Fibroblast of pulmonary artery (primary cell): ENCODE measurements at places on chromosomes 4 and X.

- DNase-seq: no peak
Measured at GRCh38 chrX:130857207-130857606, 45.8 kb downstream of the ENOX2 start.

- no peak for DNase-seq
Measured at GRCh38 chr4:55012363-55013230, 112.8 kb downstream of the KDR start.

DNA sequence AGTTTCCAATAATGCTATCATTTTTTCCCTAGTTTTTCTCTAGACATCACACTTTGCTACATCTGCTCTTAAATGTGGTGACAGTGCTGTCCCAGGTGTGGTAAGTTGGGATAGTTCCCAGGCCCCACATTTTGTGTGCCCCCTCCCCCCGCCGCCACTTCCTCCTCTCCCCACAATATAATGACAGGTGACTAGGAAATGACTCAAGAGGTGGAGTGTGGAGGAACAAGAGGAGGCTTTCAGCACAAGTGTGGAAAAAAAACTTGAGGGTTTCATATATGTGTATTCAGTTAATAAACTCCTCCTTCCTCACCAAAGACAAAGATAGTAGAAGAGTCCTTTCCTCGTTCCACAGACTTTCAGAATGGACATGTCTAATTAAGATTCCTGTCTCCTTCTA is 18.3 kb upstream of the IL21 start:
- no peak for DNase-seq

- no peak for DNase-seq
Measured at GRCh38 chr4:122522944-122523343, 66.4 kb upstream of the IL2 start.

DNA sequence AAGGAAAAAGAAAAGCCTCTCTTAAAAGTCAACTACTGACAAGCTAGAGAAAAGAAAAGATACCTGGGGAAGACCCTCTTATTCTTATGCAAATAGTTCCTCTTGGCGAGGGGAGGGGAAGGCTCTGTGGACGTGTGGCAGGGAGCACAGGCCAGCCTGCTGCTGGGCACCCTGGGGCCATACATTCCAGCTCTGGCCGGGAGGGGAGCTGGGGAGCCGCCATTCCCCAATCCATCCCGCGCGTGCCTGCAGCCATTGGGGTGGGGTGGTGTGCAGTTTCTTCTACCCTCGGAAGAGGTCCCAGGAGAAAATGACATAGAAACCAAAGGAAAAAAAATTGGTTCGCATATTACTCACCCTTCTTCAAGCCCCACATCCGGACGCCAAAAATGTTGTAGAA is 1496.4 kb downstream of the RPA4 start:
- DNase-seq: no peak

GRCh38 chr4:76205476-76205875 is 8.1 kb downstream of the SCARB2 start:
- no peak for DNase-seq

DNA sequence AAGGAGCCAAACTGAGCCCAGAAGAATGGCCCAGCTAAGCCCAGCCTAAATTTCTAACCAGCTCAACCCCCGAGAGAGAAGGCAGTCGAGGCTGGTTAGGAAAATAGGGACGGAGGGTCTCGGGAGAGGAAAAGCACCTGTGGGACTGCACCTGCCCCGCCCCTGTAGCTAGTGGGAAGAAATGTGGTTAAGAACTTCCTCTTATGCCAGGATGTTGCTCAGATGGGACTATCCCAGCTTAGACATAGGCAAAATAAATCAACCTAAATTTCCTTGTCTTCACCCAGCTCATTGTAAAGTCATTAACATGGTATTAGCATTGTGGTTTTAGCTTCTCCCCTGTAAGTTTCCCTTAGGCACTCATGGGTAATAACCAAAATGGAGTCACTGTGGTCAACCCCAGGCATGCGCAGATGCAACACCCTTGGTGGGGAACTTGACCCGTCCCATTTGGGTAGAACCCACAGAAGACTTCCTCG is 86.8 kb downstream of the ZNF718 start:
- DNase-seq: no peak

DNA sequence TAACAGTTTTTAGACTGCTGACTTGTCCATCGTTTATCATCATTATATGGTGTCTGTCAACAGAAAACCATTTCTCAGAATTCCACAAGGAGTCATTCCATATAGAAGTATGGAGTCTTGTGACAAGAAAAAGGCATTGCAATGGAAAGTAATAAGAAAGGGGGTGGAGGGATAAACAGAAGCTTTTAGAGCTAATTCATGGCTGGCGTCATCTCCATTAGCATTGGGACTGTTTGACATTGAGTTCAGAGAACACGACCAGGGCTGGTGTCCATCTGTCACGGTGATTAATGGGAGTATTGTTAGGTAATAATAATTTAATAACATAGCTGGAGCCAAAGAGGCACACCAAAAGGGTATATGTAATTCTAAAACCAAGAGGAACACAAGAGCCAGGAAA is 101.9 kb upstream of the SFRP2 start:
- no peak for DNase-seq

GRCh38 chr4:11355226-11355625 is 73.5 kb downstream of the HS3ST1 start:
- no peak for DNase-seq

DNA sequence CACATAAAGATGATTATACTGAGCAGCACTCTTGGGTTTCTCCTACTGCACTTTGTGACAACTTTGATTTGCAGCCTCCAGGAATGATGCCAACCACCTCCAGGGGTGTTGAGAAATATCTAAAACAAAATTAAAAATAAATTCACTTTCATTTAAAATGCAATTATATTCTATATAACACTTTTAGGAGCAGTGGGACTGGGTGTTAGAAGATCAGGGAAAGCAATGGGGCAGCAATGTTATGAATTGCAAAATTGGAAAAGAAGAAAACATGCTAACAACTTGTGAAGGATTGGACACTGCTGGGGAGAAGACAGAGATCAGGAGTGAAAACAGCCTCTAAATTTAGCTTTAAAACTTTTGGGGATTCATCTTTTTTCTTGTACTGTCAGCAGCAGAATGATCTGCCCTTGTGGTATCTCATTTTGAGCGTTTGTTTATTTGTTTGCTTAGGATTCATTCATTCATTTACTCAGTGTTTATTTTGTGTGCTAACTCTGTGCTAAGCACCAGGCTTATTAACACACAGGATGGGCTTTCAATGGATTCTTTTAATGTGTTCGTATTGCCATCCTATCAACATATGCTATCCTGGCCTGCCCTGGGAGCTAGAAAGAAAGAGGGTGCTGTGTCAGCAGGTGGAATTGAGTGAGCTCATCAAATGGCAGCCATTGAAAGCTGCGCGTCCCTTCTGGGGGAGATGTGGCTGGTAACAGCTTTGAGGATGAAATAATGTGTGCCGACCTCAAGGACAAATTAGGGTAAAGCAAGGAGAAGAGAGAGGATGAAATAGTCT is 96.5 kb downstream of the FRMPD4 start:
- no peak for DNase-seq
